ENCODE measurements at places on chromosomes 7 and 10.

- DNase-seq: peak; percentile 88
These were observed 817.6 kb downstream of the TNS3 start for GRCh38 chr7:46764100-46764936.

DNA sequence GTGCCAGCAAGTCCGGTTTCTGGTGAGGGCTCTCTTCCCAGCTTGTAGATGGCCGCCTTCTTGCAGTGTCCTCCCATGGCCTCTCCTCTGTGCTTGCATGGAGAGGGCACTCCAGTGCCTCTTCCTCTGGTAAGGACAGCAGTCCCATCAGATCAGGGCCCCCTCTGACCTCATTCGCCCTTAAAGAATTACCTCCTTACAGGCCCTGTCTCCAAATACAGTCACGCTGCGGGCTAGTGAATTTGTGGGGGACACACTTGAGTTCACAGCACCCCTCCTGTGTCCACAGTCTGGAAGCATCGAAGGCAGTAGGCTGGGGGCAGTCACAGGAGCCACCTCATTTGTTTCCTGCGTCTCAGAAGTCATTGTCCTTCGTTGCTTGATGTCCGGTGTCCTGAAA is 54.6 kb downstream of the LHPP start:
- no peak for DNase-seq

GRCh38 chr7:31408140-31408729 is 67.7 kb upstream of the NEUROD6 start:
- no peak for DNase-seq

DNA sequence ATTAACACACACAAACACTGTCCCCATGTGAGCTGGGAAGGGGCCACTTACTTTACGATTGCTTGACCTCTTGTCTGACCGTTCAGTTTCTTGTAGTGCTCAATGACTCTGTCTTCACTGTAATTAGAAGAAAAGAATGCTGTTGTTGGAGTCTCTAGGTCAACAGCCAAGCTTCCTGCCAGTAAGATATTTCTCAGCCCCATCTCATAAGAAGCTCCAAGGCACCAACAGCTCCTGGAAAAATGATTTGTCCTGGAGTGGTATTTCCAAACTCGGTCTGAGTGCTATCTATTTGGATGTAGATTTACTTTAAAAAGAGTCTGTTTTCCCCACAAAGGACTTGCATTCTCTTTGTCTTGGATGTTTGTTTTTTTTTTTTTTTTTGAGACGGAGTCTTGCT is 153.7 kb downstream of the PRPF18 start:
- no peak for DNase-seq

- no peak for DNase-seq
These were observed 59.2 kb downstream of the WIPF3 start for GRCh38 chr7:29865526-29865925.

DNA sequence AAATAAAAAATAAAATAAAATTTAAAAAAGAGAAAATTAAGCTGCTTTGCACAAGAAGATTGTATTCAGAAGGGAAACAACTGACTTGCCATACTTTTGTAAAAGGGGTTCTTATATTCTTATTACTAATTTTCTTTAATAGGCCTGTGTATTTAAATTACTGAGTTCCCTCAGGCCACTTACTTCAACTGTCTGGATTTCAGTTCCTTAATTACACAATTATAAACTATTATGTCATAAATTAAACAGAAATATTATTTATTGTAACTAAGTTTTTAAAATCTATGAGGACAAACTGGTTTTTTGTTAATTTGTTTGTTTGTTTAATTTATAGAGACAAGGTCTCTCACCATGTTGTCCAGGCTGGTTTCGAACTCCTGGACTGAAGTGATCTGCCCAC is 22.4 kb upstream of the MICU1 start:
- DNase-seq: no peak

DNA sequence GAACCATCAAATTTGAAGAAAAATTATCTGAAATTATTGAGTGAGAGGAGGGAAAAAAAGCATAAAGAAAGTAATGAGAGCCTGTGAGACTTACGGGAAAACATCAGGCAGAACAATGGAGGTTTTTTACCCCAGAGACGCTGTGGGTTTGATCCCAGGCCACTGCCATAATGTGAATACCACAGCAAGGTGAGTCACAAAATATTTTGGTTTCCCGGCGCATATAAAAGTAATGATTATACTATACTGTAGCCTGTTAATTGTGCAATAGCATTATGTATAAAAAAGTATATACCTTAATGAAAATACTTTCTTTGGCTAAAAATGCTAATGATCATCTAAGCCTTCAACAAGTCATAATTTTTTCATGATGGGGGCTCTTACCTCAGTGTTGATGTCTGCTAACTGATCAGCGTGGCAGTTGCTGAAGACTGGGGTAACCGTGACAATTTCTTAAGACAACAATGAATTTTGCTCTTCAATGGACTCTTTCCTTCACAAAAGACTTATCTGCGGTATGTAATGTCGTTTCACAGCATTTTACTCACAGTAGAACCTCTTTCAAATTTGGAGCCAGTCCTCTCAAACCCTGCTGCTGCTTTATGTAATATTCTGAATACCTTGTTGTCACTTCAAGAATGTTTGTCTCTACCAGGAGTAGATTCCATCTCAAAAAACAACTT is 97.0 kb upstream of the FAM20C start:
- no peak for DNase-seq

DNA sequence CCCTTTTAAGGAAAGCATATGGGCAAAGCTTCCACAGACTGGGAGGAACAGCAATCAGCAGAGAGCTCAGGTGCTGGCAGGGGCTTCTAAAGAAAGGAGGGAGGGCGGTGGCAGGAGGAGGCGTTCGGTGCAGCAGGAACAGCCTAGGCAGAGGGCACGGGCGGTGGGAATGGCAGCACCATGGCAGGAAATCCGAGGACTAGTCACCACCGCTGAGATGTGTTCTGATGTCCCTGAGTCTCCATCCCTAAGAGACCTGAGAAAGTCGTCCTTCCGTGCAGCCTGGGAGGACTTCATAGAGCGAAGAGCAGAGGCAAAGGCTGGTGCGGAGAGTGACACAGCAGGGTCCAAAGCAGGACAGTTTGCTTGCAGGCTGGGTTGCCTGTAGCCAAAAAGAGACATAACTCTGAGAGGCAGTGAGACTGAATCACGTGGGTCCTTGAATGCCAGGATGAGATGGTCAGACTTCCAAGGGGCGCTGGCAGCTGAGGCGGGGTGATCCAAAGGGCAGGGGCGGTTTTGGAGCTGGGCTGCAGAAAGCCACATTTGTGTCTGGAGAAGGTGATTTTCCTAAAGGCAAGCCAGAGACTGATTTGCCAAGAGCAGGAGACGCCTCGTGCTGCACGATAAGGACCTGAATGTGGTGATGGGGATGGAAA is 35.8 kb upstream of the GRID1 start:
- DNase-seq: no peak

GRCh38 chr10:26441491-26442214 is 3.5 kb downstream of the APBB1IP start:
- DNase-seq: no peak

DNA sequence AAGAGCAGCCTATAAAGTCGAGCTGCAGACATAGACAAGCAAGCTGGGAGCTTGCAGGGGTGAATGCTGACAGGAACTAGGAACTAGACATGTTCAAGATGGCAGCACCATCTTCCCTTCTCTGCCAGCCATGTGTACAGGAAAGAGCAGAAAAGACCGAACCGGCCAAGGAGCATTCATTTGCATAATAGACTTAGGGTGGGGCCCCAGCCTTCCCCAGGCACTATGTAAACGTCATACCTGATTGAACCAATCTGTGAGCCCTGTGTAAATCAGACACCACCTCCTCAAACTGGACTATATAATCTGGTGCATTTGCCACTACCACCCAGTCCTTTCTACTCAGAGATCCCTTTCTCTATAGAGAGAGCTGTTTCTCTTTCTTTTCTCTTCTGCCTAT is 106.9 kb upstream of the FAM3C start:
- DNase-seq: no peak

GRCh38 chr10:88901206-88901983 is 21.4 kb downstream of the STAMBPL1 start:
- no peak for DNase-seq

DNA sequence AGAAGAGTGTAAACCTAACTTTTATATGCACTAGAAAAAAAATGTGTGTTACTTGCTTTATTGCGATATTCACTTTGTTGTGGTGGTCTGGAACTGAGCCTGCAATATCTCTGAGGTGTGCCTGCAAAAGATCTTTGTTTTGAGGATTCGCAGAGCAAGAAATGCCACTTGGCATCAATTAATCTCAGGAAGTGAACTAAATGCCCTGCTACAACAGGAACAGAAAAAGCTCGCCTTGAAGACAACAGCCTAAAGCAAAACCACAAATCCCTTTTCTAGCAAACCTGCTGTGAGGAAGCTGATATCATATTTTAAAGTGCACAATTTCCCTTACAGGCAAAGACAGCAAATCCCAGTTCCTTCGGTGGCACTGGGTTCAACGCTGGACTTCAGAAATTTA is 675.8 kb downstream of the KCNMA1 start:
- no peak for DNase-seq

DNA sequence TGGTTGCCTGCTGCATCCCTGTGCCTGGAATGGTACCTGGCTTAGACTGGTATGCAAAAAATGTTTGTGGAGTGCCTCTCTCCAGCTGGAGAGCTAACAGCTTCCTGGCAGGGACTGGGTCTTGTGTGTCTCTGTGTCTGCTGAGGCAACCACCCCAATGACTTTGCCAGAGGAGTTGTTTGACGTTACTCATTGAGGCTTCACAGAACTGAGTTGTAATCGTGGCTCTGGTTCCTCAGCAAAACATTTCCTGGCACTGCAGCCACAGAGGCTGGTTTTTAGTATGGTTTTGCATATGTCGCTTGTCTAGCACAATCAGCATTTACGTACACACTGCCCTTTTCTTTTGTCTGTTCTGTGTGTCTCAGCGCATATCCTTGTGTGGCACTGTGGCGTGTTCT is 7.5 kb downstream of the ZNF282 start:
- DNase-seq: no peak

DNA sequence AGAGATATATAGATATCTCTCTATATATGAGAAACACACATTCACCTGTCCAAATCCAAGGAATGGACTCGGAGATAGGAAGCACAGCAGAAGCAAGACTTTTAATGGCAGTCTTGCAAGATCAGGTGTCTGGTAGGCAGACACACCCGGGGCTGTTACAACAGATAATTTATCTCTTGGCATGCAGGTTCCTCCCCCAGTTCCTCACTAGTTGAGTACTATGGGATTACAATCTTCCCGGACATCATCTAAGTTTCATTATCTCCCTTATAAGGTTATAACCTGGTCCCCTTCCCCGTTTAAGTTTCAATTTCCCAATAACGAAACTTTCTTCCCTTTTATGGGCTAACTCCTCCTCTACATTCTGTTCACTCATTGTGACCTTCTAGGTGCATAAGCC is 399.3 kb downstream of the PPP1R3A start:
- DNase-seq: no peak

DNA sequence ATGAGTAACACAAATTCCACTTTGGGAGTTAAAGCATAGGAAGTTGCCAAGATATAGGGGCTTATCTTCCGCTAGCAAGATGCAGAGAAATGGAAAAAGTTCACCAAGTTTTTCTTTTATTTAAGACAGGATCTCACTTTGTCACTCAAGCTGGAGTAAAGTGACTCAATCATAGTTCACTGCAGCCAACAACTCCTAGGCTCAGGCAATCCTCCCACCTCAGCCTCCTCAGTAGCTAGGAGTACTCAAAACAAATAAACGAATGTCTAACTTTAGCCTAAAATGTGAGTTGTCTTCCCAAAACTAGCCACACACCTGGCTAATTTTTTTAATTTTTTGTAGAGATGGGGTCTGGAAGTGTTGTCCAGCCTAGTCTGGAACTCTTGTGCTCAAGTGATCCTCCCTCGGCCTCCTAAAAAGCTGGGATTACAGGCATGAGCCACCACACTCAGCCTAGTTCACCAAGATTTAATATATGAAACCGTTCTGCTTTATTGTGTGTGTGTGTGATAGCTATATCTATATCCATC is 9.9 kb downstream of the VIM start:
- DNase-seq: no peak

DNA sequence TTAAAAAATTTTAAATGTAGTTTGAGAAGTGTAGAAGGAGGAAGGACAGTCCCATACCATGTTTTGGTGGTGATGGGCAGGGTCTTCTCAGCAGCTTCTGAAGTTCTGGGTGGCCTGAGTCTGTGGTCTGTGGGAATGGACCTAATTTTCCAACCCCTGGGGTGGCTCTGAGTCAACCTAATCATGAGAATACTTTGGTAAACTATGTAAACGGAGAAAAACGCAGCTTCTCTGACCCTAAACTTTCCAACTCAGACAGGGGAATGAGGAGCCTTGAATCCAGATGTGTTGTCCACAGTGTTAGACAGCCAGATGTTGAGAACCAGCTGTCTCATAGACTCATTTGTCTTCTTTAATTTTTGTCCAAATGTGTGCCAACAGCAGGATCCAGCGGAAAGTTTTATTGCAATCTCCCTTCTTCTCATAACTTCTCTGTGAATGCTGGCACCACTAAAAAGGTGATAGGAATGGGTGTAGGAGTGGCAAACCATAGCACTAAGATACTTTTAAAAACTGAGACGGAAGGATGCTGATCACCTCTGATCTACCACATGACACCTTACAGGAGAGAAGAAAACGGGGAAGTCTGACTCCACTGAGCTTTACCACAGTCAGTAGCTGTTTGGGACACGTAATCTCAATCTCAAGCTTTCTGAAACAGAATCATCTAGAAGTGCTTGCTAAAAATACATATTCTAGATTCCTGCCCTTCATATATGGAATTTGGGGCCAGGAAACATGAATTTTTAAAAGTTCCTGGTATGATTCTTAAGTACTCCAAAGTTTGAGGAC is 90.5 kb upstream of the PHYHIPL start:
- no peak for DNase-seq

DNA sequence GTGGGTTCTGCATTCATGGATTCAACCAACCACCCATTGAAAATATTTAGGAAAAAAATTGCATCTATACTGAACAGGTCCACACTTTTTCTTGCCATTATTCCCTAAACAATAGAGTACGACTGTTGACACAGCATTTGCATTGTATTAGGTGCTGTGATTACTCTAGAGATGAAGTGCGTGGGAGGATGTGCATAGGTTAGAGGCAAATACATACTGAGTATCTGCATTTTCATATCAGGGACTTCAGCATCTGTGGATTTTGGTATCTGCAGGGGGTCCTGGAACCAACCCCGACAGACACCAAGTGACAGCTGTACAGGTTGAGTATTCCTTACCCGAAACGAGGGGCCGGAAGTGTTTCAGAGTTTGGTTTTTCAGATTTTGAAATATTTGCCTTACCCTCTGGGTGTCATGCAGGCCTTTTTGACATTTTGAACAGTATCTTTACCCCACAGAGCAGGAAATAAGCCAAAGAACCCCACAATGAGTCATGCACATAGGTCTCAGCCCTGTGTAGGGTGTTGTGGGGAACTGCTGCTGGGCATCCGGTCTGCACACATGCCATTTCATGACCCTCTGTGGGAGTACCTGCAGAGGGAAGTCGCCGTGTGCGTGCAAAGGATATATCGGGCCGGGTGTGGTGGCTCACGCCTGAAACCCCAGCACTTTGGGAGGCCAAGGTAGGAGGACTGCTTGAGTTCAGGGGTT is 14.5 kb downstream of the NUDT5 start:
- no peak for DNase-seq

DNA sequence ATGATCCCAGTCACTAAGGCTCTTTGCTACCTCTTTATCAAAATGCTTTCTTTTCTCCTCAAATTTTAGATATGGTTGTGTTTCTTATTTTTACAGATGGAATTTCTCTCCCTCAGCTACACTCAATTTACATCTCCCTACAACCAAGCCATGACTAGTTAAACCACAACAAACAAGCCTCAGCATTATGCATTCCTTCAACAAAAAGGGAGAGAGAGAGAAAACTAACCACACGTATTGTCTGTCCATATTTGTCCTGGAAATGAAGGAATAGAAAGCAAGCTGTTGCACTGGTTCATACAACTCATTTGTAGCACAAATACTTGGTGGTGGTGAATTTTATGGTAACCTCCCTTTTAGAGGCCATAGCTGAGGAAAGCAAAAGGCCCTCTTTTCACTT is 286.4 kb downstream of the AHR start:
- no peak for DNase-seq

All from NCI-H446 treated with DMSO at 0.1 percent for 48 hours (cell line).